RWPE1 (cell line): ENCODE measurements at places on chromosomes 12 and 14.
A peak's percentile ranks its signal among the peaks of the same experiment; 100 is the strongest.

DNA sequence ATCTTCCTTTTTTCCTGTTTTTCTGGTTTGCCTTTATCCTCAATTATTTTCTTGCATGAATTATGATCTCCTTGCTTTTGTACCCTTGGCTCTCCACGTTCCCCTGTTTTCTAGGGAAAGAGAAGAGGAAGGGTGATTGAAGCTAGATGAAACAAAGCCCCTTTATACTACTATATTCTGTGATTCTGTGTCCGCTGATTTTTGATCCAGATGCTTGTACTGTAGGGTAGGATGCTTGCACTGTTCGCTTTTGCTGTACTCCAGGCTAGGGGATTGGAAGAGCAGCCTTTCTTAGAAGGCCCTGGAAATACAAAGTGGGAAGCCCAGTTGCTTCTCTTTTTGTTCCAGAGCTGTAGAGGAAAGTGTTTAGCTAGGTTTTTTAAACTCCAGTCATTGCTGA lies 35.1 kb upstream of the KLHDC2 start:
- DNase-seq, result no peak

DNA sequence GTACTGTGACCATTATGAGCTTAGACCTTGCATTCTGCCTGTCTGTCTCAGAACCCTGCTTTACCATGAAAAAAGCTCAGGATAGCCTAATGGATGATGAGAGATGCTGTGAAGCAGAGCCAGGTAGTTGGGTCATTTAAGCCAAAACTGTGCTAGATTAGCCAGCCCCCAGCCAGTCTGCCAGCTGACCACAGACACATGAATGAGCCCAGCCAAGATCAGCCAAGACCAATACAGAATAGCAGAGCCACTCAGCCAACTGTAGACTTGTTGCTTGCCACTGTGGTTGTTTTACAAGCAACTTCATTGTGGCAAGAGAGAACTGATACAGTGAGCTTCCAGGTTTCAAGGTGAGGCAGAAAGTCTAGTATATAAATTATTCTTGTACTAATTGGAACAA lies 12.8 kb upstream of the UTP20 start:
- DNase-seq, result no peak

DNA sequence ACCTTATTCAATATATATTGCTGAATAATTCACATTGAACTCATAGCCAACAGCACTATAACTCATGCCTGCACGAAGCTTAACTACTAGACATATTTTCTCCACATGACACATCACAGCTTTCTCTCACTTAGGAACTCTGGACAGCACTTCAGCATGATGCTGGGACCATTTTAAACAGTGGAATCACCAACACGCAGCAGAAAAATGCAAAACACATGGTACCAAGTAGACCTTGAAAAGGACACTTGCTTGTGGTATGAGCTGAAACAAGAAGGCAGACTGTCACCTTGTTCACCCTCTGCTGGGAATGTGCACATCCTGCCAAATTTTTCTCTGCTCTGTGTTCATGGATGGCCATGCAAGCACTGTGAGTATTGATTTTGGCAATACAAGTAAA lies 34.8 kb upstream of the CD9 start:
- no peak for DNase-seq

- no peak for DNase-seq
Measured at GRCh38 chr12:11840366-11840765, 190.9 kb downstream of the ETV6 start.

DNA sequence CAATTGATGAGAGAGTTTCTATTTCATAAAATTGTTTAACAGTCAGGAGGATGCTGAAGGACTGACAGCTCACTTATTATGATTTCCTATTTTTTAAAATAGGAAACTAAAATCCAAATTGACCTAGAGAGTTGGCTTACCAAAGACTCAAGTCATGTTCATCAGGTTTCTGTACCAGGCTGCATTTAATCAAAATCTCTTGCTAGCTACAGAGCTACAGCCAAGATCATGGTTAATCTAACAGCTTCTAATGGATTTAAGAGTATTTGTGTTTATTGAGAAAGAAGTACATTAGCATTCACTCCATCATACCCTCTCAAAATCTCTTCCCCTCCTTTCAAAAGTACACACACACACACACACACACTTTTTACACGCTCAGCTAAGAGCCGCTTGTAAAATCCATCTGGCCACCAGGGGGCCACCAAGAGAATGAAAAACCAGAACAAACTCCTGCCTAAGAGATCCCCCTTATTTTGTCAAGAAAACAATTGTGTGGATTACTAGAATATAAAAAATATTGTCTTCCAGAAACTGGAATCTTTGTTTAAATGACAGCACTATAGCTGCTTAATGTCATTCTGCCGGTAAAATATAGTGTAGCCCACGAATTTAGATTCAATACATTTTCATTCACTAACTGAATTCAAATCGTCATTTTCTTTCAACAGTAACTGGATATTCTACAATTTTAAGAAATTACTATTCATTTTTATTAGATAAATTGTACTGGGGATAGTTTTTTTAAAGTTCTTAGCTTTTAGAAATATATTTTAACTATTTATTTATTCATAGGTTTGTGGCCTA lies 334.0 kb downstream of the BTG1 start:
- peak; percentile 26 for DNase-seq

GRCh38 chr12:95976416-95976832 lies 19.7 kb downstream of the HAL start:
- DNase-seq, result peak; percentile 24

GRCh38 chr12:67541625-67541991 lies 106.9 kb upstream of the DYRK2 start:
- DNase-seq, result no peak

GRCh38 chr12:6041891-6042290 lies 82.6 kb downstream of the VWF start:
- no peak for DNase-seq

GRCh38 chr12:57243521-57244311 lies 7.3 kb downstream of the STAC3 start:
- peak; percentile 83 for DNase-seq

DNA sequence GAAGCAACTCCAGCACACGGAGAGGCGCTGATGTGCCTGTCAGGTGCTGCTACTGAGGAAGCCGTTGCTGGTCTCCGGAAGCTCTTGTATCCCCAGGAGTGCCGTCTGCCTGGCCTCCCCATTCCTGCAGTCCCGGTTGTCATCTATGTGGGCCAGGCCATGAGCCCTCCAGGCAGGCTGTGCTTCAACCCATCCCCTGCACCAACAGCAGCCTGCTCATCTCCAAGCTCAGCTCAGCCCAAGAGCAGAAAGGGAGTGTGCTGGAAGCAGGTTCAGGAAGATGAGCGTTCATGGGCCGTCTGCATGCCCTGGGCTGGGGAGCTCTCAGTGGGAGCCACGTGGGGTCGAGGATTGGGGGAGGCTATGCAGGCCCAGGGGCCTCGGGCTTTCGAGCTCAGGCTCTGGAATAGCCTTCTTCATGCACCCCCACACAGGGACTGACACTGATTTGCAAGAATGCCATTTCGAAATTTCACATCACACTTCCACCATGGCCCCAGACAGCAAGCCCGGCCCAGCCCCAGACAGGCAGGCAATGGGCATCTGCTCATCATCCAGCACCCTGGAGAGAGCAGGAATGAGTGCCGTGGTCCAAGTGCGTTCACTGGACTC lies 164.5 kb downstream of the KIF26A start:
- DNase-seq, result no peak

- DNase-seq, result peak; percentile 3
Measured at GRCh38 chr14:31787377-31787776, 226.2 kb downstream of the NUBPL start.

DNA sequence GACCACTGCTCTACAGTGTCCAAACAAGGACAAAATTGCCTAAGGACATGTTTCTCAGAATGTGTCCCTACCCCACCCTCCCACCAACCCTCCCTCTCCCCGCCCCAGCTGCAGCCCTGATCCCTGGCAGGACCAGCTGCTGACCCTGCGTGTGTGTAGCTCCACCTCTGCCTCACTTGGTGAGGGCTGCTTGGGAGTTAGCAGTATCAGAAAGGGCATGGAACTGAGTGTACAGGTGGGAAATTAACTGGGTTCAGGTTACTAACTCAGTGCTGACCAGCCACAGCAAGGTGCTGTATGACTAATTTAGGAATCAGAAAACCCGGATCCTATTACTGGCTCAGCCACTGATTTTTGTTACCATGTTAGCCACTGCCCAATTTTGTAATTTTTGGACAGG lies 11.3 kb upstream of the PLEKHD1 start:
- no peak for DNase-seq

GRCh38 chr14:60758885-60759284 lies 24.3 kb downstream of the MNAT1 start:
- no peak for DNase-seq

GRCh38 chr12:132619386-132620112 lies 973 bp downstream of the P2RX2 start:
- DNase-seq, result no peak

GRCh38 chr14:105064721-105065143 lies 498 bp downstream of the GPR132 start:
- no peak for DNase-seq

GRCh38 chr14:54805445-54806322 lies 96.9 kb downstream of the GCH1 start:
- DNase-seq, result peak; percentile 81

- DNase-seq, result no peak
Measured at GRCh38 chr12:109652233-109652976, 61.2 kb upstream of the FAM222A start.

DNA sequence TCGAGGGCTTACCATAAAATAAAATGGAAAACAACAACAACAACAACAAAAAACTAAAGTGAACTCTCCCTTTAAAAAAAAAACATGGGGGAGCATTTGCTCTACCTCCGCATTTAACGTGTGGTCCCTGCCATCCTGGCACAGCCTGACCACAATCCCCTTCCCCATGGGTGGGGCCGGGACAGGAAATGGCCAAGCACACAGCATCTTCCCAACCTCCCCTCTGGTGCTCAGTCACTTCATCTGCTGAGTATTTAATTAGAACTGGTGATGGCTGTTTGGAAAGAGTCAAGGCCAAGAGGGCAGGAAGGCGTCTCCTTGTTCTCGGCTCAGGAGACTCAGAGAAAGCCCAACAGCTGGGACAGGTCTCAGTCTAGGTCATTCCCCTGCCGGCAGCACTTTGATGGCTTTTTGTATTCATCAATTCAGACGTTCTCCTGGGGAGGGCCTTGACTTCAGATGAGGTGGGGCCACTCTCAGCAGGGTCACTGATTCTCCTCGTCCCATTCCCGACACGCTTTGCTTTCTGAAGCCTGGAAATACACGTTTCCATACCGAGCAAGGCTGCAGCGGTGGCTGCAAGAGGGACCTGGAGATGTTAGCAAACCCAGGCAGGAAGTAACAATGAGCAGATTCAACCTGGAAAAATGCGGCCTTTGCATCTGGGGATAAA lies 44.4 kb downstream of the ANO2 start:
- no peak for DNase-seq

GRCh38 chr12:93520454-93520853 lies 52.0 kb upstream of the SOCS2 start:
- no peak for DNase-seq

- DNase-seq, result peak; percentile 37
Measured at GRCh38 chr14:89870316-89870715, 84.2 kb downstream of the EFCAB11 start.

GRCh38 chr14:106694638-106695393 lies 1168.4 kb downstream of the TMEM121 start:
- DNase-seq, result peak; percentile 20

- DNase-seq, result no peak
Measured at GRCh38 chr14:29235991-29236390, 469.4 kb downstream of the FOXG1 start.

GRCh38 chr14:69726761-69727511 lies 40.0 kb upstream of the SRSF5 start:
- DNase-seq, result peak; percentile 80

GRCh38 chr14:86865934-86866333 lies 1127.0 kb downstream of the GALC start:
- no peak for DNase-seq

- no peak for DNase-seq
Measured at GRCh38 chr14:64088647-64088964, 205.6 kb downstream of the ESR2 start.

GRCh38 chr14:104724981-104725771 lies 1.1 kb downstream of the ADSS1 start:
- DNase-seq, result no peak

- peak; percentile 81 for DNase-seq
Measured at GRCh38 chr14:103624860-103625259, 4.2 kb upstream of the KLC1 start.

GRCh38 chr14:94771906-94772490 lies 2.1 kb upstream of the GSC start:
- no peak for DNase-seq

- no peak for DNase-seq
Measured at GRCh38 chr14:24435192-24435810, 5.5 kb downstream of the KHNYN start.

DNA sequence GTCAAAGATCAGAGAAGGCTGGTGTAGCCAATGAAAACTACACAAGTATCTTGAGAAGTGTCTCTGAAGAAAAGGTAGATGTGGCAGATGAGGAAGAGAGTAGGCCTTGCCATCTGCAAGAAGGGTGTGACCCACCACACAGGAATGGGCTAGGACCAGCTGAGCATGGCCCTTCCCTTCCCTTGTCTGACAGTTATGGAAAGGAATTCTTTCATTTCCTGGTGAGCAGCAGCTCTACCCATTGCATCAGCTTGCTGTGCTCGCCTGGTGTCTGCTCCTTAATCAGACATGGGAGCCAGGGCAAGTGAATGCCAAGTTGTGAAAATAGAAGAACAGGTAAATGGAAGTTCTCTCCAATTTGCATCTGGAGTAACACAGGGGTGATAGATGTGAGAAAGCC lies 145.2 kb upstream of the KRR1 start:
- peak; percentile 91 for DNase-seq

DNA sequence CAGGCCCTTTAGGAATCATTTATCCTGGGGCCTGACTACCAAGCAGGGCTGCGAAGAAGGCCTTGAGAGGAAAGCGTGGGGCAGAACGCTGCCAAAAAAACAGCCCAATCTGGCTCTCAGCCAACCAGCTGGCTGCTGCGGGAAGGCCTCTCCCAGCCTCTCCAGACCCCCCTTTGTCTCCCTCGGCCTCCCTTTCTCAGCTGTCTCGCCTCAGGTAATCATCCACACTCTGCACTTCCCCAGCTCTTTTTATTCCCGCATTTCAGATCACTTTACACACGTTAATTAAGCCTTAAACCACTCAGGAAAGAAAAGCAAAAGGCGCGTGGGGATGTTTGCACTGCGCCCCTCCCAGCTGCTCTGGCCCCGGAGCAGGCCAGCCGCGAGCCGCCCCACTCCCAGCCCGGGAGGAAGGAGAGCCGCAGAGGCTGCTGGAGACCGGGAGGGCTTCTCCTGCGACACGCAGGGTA lies 208.2 kb upstream of the FOXN3 start:
- DNase-seq, result no peak

- no peak for DNase-seq
Measured at GRCh38 chr12:10406725-10407124, 2.8 kb downstream of the KLRC4 start.
